ENCODE measurements at places on chromosomes 7 and 10.
A peak's percentile ranks its signal among the peaks of the same experiment; 100 is the strongest.

DNA sequence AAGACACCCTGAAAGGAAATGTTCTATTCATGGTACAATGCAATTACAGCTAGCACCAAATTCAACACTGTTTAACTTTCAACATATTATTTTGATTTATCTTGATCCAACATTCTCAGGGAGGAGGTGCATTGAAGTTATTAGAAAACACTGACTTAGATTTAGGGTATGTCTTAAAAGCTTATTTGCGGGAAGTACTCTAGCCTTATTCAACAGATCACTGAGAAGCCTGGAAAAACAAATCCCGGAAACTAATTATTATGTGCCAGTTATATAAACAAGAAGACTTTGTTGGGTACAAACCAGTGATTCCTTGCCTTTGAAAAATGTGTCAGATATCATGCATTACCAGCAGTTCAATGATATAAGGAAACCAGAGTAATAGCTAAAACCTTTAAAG lies 160.1 kb downstream of the CFTR start:
- no peak for DNase-seq

- DNase-seq: no peak
Observed at GRCh38 chr10:88243836-88244730, 339.0 kb downstream of the RNLS start.

DNA sequence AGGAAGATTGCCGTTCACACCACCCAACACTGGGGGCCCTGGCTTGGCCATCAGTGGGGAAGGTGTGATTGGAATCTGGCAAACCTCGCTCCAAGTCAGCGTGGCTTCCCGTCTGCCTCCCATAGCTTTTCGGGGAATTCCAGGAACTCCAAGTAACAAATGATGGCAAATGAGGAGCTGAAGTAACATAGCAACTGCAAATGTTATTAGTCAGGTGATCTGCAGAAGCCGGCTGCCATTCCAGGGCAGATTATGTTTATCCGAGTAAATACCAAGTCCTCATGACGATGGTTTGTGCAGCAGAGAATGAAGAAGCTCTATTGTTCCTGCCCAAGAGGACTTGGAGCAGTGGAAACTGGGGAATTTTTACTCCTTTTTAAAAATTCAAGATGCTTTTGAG lies 270.5 kb upstream of the PODXL start:
- no peak for DNase-seq

GRCh38 chr10:18505456-18506118 lies 145.8 kb downstream of the NSUN6 start:
- DNase-seq: no peak

DNA sequence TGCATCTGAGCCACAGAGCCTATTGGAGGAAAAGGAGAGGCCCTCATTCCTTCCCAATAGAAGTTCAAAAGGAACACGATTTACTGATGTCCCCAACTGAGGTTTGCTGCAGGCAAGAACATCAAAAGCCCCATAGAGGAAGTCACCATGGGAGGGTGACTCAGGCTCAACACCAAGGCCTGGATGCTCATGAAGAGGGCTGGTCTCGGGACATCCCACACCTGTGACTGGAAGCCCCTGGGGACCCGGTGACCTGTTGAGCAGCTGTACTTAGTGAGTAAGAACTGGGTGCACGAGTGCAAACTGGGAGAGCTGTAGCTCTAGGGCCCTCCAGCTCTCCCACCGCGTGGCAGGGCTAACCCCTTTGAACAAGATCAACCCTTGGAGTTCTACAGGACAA lies 38.0 kb downstream of the CYTH3 start:
- no peak for DNase-seq

DNA sequence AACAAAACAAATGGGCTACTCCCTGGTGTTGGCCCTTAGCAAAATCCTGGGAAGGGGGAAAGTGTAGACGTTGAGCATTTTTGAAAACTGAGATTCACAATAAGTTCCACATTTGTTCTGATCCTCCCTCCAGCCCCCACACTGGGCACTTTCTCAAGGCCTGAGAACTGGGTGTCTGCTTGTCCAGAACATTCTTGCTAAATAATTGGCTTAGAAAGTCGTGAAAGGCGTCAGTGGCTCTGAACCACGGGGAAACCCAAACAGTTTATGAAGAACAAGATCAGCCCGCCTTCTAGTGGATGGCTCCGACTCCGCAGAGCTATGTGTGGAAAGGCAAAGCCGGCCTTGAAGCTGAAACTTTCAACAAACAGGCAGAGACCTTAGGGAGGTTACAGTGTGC lies 370.1 kb downstream of the PRPF18 start:
- no peak for DNase-seq

GRCh38 chr10:70982443-70982842 lies 94.1 kb upstream of the PCBD1 start:
- no peak for DNase-seq

- DNase-seq: no peak
Observed at GRCh38 chr10:89428877-89429276, 14.5 kb downstream of the IFIT5 start.

DNA sequence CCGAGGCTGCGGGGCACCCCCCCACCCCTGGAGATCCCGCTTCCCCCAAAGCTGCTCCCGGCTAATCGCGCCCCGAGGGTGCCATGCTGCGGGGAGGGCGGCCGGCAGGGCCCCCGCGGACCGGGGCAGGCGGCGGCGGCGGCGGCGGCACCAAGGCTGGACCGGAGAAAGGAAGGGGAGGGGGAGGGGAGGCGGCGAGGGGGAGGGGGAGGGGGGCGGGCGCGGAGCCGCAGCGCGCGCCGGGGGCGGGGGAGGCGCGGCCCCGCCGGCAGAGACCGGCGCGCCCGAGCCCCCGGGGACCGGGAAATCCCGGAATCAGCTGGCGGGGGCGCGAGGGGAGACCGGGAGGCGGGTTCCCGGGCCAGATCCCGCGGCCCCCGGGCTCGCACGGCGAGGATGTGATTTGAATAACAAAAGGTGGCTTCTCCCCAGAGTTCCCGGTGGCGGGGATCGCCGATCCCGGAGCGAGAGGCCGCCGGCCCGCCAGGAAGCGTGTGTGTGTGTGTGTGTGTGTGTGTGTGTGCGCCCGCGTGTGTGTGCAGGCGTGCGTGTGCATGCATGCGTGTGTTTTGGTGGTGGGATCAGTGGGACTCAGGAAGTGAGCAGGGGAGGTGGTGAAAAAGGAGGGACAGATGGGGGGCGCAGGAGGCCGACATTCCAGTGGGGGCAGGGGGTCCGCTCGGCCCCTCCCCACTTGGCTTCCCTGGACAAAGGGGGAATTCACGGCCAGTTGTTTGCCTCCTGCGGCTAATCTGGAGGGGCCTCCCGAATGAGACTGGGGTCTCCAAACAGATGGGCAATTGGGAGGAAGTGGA lies 99.5 kb downstream of the HIP1 start:
- DNase-seq: peak; percentile 45

- no peak for DNase-seq
Observed at GRCh38 chr7:26451997-26452396, 160.3 kb downstream of the SNX10 start.

- no peak for DNase-seq
Observed at GRCh38 chr10:67812007-67812406, 26.0 kb downstream of the DNAJC12 start.

DNA sequence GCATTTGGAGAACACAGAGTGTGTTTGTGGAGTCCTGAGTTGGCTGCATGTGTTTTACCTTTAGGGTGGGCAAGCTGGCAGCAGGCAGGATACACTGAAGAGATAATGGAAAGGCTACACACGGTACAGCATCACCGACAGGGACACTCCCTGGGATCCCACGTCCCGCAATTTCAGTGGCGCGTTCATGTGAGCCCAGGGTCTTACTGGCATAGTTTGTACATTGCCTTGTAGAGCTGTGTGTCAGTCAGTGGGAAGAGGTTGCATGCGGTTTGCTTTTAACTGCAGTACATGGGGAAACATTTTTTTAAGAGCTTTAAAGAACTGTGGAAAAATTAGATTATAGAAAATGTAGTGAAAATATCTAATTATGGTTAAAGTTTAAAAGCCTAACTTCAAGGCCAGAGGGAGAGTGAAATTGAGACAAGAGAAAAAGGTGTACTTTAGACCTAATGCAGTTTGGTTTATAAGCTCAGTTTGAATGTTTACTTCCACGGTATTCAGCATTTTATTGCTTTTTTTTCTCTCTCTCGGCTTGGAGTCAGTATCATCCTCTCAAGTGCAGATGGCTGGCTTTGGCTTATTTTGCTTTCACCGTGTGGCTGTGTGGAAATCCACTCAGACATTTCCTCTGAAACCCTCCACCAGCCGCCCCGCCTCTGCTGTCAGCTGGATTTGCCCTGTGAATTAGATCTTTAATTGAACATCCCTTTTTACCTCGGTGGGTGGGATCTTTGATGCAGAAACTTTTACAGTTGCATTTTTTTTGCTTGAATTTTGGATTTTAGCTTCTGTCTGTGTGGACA lies 364.2 kb upstream of the COBL start:
- DNase-seq: no peak

GRCh38 chr7:99628471-99629465 lies 12.0 kb downstream of the ZSCAN25 start:
- DNase-seq: no peak

- DNase-seq: no peak
Observed at GRCh38 chr7:107687656-107688055, 27.0 kb downstream of the SLC26A4 start.

DNA sequence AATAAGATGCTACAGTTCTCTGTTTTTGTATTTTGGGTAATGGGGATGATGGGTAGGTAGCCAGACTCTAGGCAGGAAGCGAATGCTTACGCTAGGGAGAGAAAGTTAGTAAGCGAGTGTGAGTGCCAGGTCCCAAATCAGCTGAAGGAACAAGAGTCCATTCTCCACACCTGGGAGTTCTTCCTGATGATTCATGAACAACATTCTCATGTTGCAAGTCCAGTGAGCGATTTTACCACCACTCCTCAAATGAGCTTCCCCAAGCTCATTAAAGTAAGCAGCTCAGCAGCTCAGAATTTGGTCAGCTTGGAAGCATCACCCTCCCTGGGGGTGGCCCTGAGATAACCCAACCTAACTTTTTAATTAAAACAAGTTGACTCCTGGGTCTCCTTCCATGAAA lies 27.3 kb downstream of the SH3PXD2A start:
- no peak for DNase-seq

DNA sequence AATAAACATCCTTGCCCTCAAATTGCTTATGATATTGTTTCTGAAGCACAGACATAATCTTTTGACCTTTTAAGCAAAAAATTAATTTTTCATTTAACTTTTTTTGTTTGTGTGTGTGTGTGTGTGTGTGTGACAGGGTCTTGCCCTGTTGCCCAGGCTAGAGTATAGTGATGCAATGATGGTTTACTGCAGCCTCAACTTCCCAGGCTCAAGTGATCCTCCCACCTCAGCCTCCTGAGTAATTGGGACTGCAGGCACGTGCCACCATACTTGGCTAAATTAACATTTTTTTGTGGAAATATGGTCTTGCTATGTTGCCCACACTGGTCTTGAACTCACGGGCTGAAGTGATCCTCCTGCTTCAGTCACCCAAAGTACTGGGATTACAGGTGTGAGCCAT lies 68.9 kb downstream of the BMPR1A start:
- DNase-seq: no peak

DNA sequence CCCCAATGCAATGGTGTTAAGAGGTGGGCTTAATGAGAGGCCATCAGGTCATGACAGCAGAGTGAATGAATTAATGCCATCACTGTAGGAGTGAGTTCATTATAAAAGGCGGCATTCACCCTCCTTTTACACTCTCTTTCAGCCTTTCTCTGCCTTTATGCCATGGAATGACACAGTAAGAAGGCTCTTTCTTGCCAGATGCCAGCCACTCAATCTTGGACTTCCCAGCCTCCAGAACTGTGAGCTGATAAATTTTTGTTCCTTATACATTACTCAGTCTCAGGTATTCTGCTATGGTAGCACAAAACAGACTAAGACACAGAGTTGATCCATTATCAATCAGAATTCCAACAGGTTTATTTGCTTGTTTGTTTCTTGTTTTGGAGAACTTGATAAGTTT lies 3.2 kb downstream of the TCAF1 start:
- DNase-seq: no peak

- DNase-seq: peak; percentile 42
Observed at GRCh38 chr7:90320801-90321494, at the start of gene FAM237B. Gene FAM237B, minus strand, starts transcription at chr7:90321304. Its CDS starts 1,556 bp downstream, at chr7:90319748.

DNA sequence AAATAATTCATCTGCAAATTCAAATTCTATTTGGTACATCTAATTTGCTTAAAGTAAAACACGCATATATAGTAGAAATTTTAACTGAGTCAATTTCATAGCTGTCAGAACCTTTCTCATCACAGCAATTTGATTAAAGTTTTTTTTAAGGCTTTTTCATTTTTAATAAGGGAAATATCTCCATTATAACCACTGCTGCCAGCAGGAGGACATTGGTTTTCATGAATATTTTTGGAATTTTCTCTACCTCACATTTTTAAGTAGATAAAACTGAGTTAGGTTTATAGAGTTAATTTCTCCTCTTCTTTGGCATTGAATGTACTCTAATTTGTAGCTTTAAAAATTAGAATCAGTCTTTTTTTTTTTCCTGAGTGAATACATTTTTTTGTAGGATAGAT lies 82.2 kb downstream of the ST7 start:
- DNase-seq: no peak

DNA sequence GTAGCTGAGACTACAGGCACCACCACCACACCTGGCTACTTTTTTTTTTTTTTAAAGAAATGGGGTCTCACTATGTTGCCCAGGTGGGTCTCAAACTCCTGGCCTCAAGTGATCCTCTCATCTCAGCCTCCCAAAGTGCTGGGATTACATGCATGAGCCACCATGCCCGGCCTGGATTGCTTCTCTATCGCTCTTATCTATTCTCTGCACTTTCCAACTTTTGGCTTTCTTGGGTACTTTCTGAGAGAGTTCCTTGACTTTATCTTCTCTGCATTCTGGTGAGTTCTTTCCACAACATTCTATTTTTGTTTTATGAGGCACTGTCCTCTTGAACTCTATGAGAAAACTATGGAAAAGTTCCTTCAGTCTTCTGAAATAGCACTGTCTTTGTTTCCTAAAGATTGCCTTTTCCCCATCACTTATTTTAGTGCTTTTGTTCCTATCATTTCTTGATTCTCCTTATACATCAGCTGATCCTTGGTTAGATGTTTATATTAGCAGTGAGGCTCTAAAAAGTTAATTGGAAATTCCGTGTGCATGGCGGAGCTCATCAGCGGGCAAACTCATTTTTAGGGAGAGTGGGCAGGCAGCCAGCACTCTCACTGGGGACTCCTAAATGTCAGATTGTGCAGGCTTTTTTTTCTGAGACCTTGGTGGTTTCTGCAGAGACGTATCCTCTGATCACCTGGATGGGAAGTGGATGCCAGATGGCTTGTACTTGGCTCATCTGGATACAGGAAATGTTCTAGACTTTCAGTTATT lies 43.9 kb downstream of the HIP1 start:
- no peak for DNase-seq

- DNase-seq: no peak
Observed at GRCh38 chr7:44217852-44218402, 17.1 kb downstream of the YKT6 start.

GRCh38 chr10:5385224-5385623 lies 19.4 kb downstream of the TUBAL3 start:
- no peak for DNase-seq

- no peak for DNase-seq
Observed at GRCh38 chr7:139674341-139674740, 103.5 kb downstream of the HIPK2 start.
